ENCODE measurements at places on chromosomes 2 and 18.

DNA sequence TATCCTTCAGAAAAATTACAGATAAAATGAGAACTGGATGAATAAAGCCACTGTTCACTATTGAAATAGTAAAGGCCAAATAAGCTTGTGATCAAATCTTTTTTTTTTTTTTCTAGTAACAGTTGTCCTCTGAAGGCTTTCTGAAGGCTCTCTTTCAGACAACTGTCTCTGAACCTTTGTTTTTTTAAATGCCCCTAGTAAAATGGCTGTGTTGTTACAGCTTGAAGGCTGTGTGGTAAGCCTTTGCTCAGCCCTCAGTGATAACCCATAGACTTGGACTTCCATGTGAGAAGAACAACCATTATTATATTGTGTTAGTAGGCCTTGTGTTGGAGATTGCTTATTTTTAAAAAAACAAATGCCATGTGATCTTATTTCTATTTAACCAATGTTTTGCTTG lies 17.6 kb downstream of the FMNL2 start:
- DNase-seq: no peak

GRCh38 chr2:86068136-86068588 lies 37.5 kb downstream of the POLR1A start:
- no peak for DNase-seq

DNA sequence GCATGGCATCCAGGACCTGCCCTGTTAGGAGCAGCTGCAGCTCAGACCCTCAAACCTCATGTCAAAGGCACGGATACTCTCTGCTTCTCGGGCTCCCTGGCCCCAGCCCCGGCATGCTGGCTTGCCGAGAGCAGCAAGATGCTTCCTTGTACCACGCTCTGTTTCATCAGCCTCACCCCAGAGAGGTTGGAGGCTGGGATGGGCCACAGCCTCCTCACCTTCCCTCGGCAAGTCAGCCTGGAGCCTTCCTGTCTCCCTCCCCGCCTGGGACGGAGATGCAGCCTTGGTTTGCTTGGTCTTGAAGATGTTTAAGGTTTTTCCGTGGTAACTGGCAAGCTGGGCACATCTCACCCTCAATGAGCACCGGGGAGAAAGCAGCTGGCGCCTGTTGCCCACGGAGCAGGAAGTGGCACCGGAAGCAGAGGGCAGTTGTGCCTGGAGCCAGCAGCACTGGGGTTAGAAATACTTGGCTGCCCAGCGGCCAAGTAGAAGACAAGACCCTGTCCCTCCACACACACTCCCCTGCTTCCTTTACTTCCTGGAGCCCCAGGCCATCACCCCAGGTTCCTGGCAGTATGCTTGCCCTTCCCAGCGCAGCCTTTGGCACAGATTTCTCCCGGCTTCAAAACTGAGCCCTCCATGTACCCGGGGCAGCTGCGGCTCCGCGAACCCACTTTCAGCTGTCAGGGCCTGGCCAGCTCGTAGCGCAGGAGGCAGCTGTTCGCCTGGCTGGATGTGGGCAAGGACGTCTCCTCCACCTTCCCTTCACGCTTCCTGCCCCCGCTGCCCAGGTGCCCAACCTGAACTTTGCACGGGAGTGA lies 17.4 kb downstream of the FBLN7 start:
- no peak for DNase-seq

DNA sequence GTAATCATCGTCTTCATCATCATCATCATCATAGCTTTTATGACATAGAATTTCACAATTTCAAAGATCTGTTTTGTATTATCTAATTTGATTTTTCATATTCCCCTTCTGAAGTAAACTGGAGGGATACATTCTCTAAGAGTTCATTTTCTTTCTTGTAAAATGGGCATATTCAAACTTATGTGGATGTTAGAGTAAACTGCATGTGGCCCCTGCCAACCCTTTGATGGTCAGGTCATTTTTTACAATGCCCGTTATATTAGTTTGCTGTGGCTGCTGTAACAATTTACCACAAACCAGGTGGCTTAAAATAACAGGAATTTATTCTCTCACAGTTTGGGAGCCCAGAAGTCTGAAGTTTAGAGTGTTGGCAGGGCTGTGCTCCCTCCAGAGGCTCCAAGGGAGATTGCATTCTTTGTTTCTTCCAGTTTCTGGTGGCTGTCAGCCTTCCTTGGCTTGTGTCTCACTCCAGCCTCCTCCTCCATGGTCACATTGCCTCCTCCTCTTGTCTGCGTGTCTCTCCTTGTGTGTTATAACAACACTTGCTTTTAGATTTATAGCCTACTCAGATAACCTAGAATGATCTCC lies 127.5 kb upstream of the MMADHC start:
- DNase-seq: no peak

- no peak for DNase-seq
These were observed 213 bp downstream of the DOK6 start for GRCh38 chr18:69400976-69401225.

- no peak for DNase-seq
These were observed 26.5 kb upstream of the ABI2 start for GRCh38 chr2:203301667-203302066.

DNA sequence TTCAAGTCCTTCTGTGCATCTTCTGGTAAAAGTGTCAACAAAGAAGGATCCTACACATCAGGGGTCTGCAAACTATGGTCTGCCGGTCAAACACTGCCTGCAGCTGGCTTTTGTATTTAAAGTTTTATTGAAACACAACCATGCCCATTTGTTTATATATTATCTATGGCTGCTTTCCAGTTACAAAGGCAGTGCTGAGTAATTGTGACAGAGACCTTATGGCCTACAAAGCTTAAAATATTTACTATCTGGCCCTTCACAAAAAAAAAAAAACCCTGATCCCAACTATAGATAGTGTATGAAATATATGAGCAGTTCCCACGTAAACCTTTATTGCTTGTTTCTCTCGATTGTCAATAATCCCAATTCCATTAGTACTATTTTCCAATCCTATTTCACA lies 101.4 kb downstream of the RBMS1 start:
- no peak for DNase-seq

GRCh38 chr18:54530285-54530684 lies 60.8 kb upstream of the DYNAP start:
- DNase-seq: no peak

DNA sequence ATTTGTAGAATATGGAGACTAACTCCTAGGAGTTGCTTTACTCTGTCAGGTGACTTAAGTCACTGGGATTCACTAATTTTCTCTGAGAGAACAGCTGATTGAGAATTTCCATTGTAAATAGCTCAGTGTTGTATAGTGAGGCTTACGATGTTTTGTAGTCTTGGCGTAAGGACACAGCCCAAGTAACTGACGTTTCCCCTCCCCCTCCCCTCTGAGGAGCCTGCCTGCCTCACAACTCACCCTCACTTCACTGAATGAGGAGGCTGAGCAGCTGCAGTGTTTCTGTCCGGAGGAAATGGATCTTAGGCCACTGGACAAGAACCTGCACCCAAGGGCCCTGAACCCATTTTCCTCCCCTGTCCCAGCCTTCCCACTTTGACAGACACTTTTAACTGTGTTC lies 264.6 kb downstream of the PHLPP1 start:
- no peak for DNase-seq

- DNase-seq: no peak
These were observed 127.8 kb upstream of the SYT4 start for GRCh38 chr18:43405097-43405496.

DNA sequence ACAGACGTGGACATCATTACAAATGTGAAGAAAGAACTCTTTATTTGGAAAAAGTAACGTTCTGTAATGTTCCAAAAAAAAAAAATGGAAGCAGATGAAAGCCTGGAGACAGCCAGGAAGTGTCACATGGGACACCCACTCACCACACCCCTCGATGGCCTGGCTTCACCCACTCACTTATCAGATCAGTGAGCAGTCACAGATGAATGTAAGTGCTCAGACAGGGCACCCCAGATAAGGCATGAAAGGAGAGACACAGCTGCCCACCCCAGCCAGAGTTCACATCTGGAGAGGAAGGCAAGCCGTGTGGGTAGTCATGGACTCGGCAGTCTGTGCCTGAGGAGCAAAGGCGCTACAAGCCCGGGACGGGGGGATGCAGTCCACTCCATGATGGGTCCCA lies 105.2 kb downstream of the SEPTIN10 start:
- no peak for DNase-seq

DNA sequence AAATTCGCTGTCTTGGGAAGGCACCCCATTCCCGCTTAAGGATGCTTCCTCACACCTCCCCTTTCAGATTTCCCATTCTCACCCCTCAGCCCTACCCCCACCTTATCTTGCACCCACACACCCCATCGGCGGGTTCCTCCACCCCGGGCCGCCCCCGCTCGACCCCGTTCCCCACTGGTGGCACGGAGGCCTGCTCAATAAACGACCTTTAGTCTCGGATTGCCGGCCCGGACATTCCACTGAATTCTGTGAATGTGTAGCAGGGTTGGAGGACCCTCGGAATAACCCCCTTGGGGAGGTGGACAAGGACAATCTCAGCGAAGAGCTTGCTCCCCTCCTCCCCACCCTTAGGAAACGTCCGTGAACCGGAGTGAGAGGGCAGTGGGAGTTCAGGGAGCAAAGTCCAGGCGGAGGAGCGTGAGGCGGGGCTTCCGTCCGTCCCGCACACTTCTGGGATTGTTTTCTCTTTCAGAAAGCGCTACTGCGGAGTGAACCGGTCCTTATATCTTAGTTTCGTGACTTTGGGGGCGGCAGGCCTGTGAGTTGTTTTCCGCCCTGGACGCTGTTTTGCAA lies 2.8 kb upstream of the LBX2 start:
- DNase-seq: no peak

GRCh38 chr2:237567276-237568029 lies 1.1 kb downstream of the PRLH start:
- DNase-seq: no peak

- DNase-seq: no peak
These were observed 35.5 kb downstream of the STAT1 start for GRCh38 chr2:190978389-190979053.

- DNase-seq: no peak
These were observed 43.5 kb upstream of the TMEM131 start for GRCh38 chr2:98039085-98039756.

- DNase-seq: no peak
These were observed 36.3 kb downstream of the AOX1 start for GRCh38 chr2:200622106-200622505.

GRCh38 chr2:170313992-170314348 lies 136.0 kb downstream of the MYO3B start:
- DNase-seq: no peak

GRCh38 chr2:45913539-45913938 lies 262.1 kb downstream of the PRKCE start:
- DNase-seq: no peak

DNA sequence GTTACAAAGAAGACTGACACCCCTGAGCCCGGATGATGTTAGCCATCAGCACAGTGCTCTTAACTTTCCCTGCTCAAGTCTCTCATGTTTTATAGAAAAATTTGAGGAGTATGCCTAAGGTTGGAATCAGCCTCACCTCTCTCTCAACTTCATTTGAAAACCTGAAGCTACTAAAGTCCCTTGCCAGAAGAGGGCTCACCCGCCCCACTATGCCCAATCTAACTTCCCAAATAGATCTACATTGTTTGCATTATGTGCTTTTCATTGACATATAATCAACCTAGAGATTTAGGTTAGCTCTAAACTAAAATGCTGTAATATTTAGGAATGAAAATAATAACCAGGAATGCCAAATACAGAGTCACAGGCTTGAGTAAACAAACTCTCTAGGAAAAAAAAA lies 305.4 kb downstream of the NCKAP5 start:
- no peak for DNase-seq

DNA sequence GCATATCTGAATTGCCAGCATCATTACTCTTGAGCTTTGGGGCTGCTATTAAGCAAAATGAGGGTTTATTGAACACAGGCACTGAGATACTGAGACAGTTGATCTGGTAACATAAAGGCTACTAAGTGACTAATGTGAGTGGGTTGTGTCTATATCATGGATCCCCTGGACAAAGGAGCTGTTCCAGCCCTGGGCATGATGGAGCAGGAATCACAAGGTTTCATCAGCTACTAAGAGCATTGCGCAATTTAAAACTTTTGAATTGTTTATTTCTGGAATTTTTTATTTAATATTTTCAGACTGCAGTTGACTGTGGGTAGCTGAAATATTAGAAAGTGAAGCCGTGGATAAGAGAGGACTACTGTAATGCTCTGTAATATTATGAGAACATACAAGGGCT lies 73.5 kb downstream of the MGAT5 start:
- DNase-seq: no peak

DNA sequence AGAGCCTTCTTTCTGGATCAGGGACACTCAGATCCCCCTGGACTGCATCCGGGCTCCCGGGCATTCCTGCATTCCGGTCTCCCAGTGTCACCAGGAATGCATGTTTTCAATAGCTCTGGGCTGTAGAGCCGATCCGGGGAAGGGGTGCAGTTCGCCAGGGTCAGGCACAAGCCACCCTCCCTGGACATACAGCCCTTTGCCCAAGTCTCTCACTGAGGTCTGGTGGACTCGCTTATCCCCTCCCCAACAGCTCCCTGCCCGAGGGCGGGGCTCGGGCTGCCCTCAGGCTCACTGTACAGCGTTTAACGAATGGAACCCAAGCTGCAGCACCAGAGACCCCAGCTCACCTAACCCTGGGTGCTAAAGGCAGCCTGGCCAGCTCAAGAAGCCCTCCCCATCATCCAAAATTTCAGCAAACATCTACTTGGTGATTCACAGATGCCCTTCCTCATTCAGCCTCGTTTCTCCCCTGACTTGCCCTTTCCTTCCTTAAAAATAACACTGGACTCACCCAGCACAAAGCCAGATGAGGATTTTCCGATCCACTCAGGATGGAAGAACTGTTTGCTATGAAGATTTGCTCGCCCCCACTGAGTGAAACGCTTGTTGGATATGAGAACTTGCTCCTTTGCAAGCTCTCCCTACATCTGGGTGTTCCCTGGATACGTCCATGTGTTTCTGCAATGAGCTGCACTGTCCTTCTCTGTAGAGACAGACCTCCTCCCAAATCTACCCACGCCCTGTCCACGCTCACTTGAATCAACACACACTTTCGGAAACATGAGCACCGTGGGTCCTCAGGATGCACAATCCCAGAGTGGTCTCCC lies 58.1 kb downstream of the PXDN start:
- no peak for DNase-seq

- DNase-seq: no peak
These were observed 147.8 kb downstream of the UBE2E3 start for GRCh38 chr2:181128199-181128598.

DNA sequence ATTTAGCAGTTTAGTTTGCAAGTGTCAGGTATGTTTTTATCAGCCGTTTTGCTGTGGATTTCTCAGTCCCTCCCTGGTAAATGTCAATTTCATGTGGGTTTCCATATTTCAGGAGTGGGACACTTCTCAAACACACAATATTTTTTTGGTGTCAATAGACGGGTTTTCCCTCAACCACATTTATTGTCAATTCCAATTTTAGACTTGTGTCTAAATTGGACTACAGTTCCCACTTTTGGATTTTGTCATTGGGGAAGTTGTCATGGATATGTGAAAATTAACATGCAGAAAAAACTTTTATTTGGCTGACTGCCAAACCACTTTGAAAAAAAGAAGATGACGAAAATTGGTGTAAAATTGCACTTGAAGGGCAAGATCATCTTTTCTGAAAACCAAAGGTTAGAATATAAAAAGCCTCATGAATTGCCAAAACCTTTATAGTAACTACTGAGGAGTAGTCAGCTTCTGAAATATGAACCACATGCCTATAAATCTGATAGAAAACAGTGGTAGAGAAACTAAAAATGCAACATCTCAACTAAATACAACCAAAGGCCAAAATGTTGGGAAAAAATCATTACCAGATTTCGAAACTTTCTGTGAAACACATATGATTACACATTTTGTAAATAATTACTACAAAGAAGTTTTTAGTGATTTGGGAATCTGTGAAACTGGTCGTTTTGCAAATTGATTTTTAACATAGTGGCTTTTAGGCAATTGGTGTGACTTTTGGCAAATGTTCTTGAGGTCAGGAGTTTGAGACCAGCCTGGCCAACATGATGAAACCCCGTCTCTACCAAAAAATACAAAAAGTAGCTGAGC lies 106.4 kb downstream of the BCL2L11 start:
- no peak for DNase-seq
